ENCODE measurements at places on chromosomes 1 and 21. TPM values are rescaled to one million over a fixed set of nuclear protein-coding genes. Genes with fewer than 3 reads are reported as not detected.

The SMIM1 gene
- 1.6 TPM for total RNA-seq

The HSD3B1 gene
- not detected for total RNA-seq

The OR2T2 gene
- total RNA-seq = not detected

The APOBEC4 gene
- not detected for total RNA-seq

DNA sequence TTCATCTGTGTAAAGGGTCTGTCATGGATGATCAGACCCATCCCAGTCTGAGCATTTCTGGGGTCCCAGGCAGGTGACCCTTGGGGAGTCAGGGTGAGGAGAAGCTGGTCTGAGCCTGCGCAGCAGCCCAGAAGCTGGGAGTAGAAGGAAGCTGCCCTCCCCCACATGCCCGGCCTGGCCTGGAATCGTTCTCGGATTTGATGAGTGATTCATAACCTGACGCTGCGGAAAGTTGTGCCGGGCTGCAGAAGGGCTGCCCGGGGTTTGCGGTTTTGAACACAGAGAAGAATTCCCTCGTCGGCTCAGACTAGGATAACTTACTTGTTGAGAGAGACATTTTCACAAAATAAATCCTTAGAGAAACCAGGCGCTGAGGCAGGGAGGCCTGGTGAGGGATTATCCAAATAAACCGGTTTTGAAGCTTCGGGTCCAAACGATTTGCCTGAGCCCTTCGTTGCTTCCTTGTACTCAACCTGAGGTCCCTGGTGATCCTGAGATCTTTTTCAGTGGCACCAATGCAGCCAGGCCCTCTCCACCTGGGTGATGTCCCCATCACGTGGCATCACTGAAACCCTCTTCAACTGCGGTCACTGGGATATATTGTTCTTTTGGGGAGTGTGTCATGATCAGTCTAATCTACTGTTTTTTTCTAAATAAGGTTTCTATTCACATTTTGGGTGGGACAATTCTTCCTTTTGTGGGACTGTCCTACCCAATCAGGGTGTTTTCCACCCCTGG is 29.2 kb downstream of the EPHB2 start:
- DNase-seq = no peak

DNA sequence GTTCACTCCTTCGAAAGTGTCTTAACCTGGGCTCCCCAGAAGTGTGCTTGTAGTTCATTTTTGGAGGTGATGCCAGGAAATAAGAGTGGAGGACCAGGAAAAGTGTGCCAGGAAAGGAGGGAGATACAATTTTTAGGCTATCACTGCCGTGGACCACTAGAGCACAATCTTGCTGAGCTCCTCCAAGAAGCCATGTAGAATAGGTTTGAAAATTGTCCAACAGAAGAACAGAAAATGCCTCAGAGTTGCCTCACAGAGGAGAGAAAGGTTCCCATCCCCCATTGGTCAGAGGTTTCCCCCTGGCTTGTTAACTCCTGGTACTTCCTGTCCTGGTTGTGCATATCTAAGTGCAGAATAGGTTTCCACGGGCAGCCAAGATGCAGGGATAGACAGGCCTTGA is 41.6 kb downstream of the CATSPERE start:
- no peak for DNase-seq

- DNase-seq = no peak
Observed at GRCh38 chr1:164648636-164649035, 89.7 kb downstream of the PBX1 start.

DNA sequence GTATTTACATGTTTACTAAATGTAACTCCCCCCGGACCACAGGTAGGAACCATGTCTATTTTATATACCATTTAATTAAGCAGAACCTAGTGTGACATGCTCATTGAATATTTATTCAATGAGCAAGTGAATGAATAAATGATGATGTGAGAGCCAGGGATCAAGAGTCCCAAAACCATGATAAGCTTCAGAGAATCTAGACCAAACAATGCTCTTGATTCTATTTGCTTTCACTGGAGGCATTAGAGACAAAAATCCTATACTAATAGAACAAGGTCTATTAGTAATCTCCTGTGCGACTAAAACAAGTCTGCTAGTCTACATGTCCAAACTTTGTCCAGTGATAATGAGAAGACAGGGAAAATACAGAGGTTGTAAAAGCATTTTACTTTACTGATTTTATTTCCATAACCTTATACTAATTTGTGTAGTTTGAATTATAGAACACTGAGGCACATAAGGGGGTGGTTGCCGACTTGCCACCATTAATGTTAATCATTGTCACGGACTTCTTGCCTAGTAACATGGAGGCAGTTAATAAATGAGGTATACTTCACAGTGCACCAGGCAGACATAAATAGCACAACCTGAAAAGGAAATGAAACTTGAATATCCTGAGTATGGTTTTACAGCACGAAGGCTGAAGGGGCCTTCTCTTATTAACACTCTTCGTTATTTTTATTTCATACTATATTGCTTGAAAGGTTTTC is 69.8 kb downstream of the TBX15 start:
- no peak for DNase-seq

- no peak for DNase-seq
Observed at GRCh38 chr1:156525856-156526489, 25.4 kb upstream of the MEF2D start.

DNA sequence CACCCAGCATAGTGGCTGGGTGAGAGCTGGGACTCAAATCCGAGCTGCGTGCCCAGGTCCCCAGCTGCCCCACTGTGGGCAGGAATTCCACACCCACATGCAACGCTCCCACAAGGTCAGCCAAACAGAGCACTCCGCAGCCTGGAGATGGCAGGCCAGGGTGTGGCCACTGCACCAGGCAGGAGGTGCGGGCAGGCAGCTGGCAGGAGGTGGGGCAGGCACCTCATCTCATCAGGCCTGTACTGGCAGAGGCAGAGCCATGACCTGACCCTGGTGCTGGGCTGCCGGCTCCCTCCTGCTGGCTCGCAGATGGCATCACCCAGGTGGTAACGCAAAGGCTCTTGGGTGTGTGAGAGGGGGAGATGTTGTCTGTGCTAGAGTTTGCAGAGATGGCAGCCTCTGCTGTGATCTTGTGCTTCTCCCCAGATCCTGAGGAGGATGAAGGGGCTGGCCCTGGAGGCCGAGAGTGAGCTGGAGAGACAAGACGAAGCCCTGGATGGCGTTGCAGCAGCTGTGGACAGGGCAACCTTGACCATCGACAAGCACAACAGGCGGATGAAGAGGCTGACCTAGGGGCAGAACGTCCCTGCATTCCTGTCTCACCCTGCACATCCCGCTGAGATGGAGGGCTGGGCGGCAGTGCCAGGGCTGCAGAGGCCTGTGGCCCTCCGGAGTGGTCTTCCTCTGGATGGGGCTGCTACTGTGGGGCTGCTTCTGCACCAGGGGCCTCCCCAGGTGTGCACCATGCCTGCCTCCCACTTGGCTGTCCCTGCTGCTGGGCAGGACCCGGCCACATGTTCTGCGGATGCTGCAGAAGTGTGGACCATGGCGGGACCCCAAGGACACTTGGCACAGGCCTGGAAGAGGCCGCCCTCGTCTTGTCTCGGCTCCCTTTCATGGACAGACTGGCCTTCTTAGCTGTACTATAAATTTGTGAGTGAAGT is 35.1 kb upstream of the PRSS38 start:
- no peak for DNase-seq

DNA sequence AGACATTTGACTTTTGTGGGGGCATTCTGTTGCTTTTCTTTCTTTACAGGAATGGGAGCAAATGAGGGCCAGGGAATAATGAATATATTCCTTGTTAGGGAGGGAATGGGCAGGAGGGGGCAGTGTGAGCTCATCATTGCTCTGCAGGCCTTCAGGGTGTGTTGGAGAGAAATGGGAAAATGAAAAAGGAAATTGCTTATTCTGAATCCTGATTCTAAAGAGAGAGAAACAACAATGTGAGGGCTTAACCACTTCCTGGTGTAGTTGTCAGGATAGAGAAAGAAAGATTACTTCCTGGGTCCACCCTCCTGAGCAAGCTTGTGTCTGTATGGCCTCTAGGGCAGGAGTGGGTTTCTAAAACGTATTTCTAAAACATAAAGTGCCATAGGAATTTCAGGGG is 28.3 kb downstream of the VANGL2 start:
- peak; percentile 44 for DNase-seq

DNA sequence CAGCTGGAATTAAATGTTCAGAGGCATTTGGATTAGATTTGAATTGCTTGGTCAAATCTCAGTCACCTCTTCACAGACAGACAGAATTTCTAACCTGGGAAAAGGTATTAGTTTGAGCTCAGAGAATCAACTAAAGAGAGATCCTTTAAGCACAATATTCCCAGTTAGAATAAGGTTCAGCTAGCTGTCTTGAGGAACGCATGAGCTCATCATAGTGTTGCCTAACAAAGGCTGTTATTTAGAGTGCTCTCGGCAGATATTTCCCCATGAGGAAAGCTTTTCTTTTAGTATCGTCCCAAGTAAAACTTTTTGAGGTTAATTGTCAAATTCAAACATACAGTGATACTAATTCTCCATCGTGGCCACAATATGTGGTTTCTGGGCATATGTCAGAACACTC is 269.9 kb downstream of the HLX start:
- no peak for DNase-seq

DNA sequence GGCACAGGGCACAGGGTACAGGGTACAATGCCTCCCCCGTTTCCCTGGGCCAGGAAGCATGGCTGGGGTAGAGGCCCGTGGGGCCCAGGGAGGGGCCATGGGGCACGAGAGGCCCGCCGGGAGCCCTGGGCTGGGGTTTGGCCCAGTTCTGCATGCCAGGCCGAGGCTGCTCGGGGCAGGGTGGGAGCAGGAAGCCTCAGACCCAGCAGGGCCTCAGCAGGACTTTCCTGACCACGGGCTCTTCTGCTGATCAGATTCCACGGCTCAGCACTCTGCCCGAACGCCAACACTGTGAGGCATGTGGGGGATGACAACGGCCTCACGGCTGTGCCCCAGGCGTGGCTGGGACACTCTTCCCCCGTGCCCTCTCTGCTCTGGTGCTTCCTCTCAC is 104.3 kb downstream of the NPHP4 start:
- no peak for DNase-seq

DNA sequence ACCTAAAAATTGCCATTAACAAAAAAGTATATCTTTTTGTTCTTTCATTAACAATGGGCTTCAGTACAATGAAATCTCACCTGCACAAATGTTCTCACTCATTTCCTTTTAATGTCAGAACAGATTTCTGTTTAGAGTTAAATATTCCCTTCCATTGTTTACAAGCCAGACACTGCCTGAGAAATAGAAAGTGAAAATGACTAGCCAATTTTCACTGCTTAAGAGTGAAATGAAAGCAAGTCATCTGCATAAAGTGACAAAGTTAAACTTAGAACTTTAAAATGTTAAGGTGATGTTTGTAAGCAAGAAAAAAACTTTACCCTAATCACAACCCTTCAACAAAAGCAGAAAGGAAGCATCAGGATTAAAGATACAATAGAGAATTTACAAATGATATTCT is 27.5 kb downstream of the COA6 start:
- no peak for DNase-seq

DNA sequence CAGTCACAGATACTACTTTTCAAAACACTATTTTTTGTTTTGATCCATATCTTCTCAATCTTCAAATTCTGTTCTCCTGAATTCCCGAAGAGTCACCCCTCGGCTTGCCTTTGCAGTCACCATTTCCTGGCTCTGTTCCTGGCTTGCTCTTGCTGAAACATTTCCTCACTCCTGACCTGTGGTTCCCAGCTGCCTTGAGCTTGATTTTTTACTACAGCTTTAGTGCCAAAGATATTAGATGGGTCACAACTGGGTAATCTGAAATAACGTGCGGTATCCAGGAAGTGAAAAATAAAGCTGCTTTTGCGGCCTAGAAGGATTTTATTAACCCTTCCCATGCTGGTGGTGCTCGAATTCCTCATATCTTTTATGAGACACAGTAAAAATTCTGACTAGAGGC is 318.8 kb downstream of the PCP4 start:
- no peak for DNase-seq

GRCh38 chr1:169508432-169509338 is 22.9 kb upstream of the SLC19A2 start:
- no peak for DNase-seq

GRCh38 chr1:15579683-15580047 is 5.2 kb downstream of the AGMAT start:
- no peak for DNase-seq

DNA sequence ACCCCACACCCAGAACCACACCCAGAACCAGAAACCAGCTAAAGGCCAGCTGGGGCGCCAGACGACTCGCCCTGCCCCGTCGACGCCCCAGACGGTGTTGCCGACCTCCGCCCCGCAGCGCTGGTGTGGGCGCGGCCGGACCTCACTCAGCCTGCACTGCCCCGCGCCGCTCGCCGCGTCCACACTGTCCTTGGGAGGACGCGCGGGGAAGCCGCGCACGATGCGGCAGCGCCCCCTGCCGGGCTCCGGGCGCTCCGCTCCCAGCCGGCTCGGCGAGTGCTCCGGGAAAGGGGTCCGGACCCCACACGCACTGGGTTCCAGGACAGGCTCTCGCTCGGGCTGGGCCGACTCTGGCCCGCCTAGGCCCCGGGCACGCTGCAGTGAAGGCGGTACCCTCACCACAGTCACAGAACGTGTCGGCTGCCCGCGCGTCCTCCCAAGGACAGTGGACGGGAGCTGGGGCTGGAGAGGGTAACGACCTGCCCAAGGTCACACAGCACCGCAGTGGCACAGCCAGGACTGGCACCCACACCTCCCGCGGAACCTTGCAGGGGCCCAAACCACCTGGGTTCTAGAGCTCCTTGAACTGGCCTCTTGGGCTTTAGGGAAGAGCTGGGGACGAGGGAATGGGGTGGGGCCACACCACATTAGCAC is 90.2 kb downstream of the DMRTA2 start:
- DNase-seq = peak; percentile 12

DNA sequence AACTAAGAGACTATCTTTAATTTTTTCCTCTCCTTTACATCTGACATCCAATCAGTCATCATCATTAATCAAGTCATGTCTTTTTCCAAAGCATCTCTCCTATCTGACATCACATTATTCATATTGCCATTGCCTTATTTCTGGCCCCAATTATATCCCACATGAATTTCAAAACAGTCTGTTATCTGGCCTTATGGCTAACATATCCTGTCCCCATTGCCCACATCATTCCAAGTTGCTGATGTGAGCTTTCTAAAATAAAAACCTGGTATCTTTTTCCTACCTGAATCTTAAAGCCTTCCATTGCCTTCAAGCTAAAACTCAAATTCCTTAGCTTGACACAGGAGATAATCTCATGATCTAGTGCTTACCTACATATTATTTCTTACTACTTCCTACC is 283.9 kb downstream of the LRRC40 start:
- no peak for DNase-seq

DNA sequence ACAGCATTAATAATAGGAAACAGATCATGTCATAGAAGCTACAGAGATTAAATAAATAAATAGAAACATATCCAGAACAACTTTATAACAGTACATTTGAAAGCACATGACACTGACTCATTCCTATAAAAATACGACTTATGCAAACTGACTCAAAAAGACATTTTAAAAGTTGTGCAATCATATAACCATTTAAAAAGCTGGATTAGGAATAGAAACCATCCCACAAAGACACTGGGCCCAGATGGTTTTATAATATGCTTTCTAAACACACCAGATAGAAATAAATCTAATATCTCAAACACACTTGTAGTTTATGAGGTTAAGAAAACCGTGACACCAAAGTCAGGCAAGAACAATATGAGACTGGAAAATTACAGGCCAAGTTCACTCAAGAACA is 47.6 kb downstream of the MATN1 start:
- no peak for DNase-seq
